ENCODE measurements at places on chromosomes 11 and 22.
A peak's percentile ranks its signal among the peaks of the same experiment; 100 is the strongest.

GRCh38 chr11:113001709-113002108 lies 40.5 kb downstream of the NCAM1 start:
- no peak for DNase-seq

GRCh38 chr22:45760682-45761081 lies 89.0 kb downstream of the ATXN10 start:
- no peak for DNase-seq

GRCh38 chr11:46668480-46669085 lies 31.8 kb downstream of the ARHGAP1 start:
- DNase-seq = no peak

DNA sequence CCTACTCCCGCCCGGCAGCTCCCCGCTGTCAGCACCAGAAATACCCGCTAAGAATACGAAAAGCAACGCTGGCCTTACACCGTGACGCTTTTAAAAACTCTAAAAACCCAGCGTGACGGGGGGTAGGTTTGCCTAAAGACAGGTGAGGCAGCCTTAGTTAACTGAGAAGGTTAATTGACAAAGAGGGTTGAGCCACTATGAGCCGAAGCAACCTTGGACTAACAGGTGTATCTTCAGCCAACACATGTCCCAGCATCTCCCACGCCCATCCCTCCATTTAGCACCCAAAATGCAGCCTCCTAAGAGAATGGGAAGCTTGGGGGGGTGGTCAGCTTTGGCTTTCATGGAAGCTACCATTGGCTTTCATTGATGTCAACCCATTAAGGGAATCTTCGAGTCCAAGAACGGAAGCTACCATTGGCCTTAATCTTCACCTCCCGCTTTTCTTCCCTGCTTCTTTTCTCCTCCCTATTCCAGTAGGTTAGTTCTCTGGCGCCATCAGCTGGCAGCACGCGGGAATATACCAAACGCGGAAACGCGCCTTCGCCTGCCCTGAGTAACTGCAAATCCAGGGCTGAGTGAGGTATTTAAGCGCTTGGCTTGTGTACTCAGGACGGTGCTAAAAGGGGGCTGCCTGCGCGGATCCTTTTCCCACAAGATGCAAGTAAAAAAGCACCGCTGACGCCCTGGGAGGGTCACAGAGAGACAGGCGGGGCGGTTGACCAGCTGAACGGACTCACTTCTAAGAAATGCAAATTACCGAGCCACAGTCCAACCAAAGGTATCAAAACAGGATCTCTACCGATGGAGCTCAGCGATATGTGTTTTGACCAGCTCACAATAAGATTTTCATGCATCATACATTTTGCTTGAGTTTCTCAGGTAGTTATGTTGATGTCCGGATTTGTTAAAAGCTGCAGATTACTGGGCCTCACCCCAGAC lies 38.5 kb upstream of the GLYATL1 start:
- peak; percentile 78 for DNase-seq

DNA sequence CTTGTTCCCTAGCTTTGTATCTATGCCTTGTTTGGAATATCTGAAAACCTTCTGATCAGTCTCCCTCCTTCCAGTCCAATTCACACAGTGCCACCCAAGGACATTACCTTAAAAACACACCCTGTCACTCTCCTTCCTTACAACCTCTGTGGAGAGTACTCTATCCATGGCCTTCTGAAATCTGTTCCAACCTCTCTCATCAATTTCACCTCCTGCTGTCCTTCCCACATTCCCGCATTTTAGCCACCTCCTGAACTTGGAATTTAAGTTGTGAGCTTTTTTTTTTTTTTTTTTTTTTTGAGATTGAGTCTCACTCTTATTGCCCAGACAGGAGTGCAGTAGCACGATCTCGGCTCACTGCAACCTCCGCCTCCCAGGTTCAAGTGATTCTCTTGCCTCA lies 824.8 kb downstream of the METTL15 start:
- DNase-seq = no peak

- DNase-seq = peak; percentile 63
Observed at GRCh38 chr11:75583718-75584658, 21.9 kb downstream of the SERPINH1 start.

- DNase-seq = no peak
Observed at GRCh38 chr11:2399488-2400068, 972 bp upstream of the TSSC4 start.

DNA sequence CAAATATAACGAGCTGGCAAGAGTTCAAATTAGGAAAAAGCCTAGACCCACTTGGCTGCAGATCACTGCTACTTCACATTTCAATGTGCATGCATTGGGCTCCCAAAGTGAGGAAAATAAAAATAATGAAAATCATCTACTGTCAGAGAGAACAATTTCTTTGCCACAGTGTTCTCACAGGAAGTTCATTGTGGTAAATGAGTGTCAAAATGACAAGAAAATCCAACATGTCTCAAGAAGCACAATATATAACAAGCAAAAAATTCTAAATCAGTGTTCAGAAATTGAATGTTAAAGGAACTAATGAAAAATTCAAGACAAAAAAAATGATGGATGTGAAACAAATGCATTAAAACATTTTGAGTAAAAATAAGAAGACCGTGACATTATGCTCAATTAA lies 31.3 kb downstream of the RCN1 start:
- DNase-seq = no peak

- DNase-seq = no peak
Observed at GRCh38 chr22:49642331-49642730, 185.3 kb downstream of the BRD1 start.

- no peak for DNase-seq
Observed at GRCh38 chr11:111934306-111934705, 2.8 kb upstream of the DIXDC1 start.

DNA sequence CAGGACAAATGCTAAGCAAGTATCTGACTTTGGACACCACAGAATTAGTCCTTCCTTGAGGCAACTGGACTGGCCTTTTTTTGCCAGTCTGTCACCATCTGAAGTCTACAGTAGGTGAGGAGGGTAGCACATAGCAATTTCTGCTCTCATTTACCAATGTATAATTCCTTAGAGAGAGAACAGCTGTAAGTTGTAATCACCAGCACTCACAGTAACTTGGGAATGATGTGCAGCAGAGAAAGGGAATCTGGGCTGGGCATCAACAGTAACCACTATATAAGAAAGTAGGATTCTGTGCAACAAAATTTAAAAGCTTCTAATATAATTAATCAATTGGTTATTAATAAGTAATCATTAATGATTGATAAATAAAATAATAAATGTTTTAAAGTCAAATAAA lies 86.3 kb upstream of the FAT3 start:
- DNase-seq = no peak

DNA sequence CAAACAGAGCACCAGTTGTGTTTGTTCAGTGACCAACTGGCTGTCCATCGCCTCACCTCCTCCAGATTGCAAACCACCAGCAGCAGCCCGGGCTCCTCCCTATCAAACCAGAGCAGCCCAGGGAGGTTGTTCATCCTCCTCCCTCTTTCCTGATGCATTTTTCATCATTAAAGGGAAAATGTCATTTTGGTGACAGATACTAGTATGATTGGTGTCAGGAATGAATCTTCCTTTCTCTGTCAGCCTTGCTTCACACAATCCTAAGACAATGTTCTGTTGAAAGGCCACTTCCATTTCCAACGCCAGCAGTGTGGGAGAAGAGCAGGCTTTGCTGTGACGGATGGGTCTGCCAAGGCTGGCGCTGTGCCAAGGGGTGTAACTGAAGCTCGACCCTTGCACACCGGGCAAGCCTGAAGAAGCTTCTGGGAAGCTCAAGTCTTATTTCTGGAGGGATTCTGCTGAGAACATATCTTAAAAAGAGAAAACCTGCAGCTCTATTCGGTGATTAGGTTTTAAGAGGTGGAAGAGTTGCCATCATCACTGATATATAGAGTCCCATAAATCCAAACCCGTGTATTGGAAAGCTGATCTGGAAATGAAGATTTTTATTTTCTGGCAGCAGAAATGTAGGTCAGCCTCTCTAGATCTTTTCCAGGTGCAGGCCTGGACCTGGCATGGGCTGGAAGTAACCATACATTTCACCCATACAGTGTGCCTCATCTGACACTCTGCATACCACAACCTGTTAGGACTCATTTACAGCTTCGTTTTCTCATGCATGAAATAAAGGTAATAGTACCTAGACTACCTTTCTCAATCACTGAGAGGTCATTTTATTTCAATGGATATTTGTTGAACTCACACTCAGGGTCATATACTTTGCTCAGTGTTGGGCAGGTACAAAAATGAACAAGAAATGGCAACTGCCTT lies 524.5 kb downstream of the NTM start:
- no peak for DNase-seq

DNA sequence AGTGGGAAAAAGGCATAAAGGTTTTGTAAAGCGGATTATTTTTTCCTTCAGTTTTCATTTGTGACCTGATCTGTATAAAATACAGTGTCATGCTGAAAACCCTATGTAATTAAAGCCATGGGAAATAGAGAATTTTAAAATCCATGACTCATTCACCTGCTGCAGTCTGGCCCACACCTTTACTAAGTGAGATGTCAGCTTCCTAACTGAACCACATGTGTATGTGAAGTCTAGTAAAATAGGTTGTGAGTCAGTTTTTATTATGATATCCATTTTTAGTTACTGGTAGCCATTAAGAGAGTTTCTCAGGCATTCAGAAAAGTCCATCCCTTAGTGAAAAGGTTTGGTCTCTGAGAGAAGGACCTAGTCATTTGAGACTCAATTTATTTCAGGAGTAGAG lies 60.9 kb downstream of the TRIM44 start:
- no peak for DNase-seq

DNA sequence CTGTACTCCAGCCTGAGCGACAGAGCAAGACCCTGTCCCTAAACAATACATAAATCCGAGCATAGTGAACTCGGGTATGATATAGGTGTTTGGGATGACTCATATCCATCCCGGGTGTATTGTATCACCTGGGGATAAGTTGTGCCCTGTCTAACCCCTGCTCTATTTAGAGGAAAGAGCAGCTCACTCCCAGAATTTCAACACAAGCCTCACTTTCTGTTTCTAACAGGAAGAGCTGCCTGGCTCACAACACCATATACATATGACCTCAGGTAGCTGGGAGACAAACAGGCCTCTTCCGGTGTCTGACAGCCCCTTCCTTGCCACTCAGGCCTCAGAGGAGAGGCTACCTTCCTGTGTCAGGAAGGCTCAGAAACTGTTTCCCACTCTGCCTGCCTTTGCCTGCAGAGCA lies 9.9 kb upstream of the MICALL1 start:
- no peak for DNase-seq

DNA sequence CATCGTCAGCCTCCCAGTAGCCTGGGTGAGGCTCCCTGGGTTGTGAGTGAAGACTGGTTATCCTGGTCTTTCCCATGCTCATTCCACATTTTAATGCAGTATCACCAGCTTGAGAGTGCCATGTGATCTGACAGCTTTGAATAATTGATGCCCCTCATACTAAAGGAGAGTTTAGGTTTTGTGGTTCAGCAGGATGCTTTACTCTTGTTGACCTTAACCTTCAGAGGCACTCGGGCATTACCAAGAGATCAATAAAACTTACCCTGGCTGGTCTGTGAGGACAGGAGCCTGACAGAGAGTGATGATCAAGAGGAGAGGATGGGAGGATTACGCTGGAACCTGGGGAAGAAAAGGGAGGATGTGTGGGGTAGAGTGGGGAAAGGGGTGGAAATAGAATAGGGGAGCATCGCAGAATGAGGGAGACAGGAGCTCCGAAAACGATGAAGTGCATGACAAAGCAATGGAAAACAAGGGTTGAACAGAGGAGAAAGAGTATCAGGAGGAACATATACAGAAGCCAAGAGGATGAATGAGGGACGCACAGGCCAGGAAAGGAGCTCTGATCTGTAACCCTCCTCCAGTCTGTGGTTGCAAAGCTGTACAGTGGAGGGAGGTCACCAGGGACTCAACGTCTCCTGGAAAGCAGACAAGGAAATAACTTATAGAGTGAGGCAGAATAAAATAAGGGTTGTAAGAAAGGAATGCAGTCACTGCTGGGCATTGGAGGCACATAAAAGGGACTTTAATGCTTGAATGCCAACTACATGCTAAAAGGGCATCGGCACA lies 594.5 kb downstream of the NTM start:
- no peak for DNase-seq

DNA sequence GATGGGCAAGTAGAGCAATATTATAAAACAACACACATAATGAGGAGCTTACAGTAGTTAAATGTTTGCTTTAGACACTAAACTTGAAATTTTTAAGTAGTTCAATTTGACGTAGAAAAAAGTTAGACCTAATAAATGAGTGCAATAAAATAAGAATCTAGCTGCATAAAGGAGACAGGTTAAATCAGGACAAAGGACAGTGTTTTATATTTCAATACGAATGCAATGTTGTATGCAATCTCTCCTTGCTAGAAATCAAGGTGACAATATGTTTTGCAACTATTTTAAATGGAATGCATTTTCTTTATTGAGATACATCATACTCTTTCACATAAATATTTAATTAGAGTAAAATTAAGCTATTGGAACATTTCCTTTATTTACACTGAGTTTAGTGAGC lies 267.9 kb downstream of the CASP12 start:
- DNase-seq = no peak

GRCh38 chr11:3807909-3808860 lies at the start of gene PGAP2:
Gene PGAP2 (plus strand): TSS chr11:3808560. CDS start chr11:3811260, 2,700 bp downstream.
- DNase-seq = peak; percentile 71

GRCh38 chr22:50046481-50047245 lies 11.4 kb downstream of the TTLL8 start:
- no peak for DNase-seq

DNA sequence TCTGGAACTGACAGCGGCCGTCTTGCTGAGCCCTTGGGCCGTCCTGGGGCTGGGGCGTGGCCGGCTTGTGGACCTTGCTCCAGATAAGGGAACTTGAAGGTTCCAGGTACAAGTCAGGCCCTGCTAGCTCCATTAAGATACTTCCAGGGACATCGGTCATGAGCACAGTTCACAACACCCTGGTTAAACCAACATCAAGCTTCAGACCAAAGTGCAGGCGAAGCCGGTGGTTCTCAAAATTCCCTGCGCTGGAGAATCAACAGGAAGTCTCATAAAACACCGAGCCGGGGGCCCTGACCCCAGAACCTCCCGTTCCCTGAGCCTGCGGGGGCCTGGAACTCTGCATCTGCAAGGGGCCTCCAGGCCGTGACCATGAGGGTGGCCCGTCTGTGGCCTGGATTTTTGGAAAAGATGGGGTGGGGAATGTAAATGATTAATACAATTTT lies 1043.8 kb downstream of the BRD1 start:
- no peak for DNase-seq

DNA sequence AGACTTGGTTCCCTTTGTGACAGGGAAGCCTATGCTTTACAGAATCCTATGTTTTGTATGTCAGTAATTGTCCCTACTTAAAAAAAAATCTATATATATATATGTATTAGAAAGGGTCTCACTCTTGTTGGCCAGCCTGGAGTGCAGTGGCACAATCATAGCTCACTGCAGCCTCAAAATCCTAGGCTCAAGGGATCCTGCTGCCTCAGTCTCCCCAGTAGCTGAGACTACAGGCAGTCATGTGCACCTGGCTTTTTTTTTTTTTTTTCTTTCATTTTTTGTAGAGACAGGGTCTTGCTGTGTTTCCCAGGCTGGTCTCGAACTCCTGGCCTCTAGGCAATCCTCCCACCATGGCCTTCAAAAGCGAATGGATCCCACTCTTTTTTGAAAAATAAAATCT lies 2.1 kb upstream of the NEAT1 start:
- no peak for DNase-seq
